ENCODE measurements at places on chromosomes 1 and 21.

- DNase-seq = no peak
Observed at GRCh38 chr1:91637539-91637994, 136.9 kb downstream of the CDC7 start.

GRCh38 chr1:213852107-213852506, 135.7 kb upstream of the PROX1 start:
- DNase-seq = no peak

DNA sequence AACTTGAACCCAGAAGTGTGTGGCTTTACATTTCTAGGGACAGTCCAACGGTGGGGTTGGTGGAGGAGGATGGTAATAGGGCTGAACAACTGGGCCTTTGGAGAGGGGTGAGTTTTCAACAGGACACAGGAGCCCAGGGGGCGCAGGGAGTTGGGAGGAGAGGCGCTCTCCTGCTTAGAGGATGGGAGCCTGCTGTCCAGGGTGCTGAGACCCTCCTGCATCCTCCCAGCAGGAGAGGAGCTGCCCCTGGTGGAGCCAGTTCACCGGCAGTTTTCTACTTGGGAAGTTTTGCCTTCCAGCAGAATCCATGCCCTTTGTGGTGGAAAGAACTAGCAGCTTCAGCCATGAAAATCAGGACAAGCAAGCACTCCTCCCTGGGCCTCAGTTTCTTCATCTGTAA, 8.6 kb downstream of the KCNC4 start:
- no peak for DNase-seq

DNA sequence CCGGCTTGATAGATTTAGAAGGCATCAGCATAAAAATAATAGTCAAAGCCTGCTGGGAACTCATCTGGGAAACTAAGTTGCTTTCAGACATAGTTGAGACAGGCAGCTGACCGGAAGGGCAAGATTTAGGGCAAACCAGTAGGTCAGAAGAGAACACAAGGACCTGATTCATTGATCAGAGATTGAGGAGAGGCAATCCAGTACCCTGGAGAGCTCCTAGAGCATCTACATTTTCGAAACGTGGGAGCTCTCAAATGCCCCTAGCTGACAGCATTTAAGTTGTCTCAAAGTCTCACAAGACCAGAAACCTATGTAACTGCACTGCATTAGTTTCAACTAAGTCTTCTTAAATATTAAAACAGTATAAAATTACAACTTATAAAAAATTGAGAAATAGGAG, 22.9 kb upstream of the MTF2 start:
- DNase-seq = no peak

- DNase-seq = no peak
Observed at GRCh38 chr1:178953034-178953433, 72.7 kb upstream of the FAM20B start.
